ENCODE measurements at places on chromosomes 1 and 21. TPM values are rescaled to one million over a fixed set of nuclear protein-coding genes. Genes with fewer than 3 reads are reported as not detected.
A peak's percentile ranks its signal among the peaks of the same experiment; 100 is the strongest.

- peak; percentile 83 for DNase-seq
Measured at GRCh38 chr1:230280906-230281413, 145.2 kb downstream of the PGBD5 start.

GRCh38 chr1:39933956-39934941, 20.7 kb upstream of the MFSD2A start:
- DNase-seq = no peak

DNA sequence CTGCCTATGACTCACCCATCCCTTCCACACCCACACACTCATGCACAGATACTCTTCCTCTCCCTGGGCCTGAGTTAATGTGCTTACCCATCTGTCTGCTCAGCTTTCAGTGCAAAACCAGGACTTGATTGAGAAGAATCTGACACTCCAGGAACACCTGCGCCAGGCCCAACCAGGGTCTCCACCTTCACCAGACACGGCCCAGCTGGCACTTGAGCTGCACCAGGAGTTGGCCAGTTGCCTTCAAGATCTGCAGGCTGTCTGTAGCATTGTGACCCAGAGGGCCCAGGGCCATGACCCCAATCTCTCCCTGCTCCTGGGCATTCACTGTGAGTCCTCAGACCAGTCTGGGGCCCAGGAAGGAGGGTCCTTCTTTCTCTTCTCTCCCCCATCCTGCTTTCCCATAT, 3.5 kb upstream of the SH3BGRL3 start:
- DNase-seq = peak; percentile 68

FMO5 gene
- 1.8 TPM for total RNA-seq

All from chondrocyte (in vitro differentiated cells).